Activated CD4-positive, CD25-positive, alpha-beta regulatory T cell treated with anti-CD3 and anti-CD28 coated beads, Interleukin-2, amount 50 U/mL, for 72 hours (primary cell): ENCODE measurements at places on chromosomes 6 and 20.
A peak's percentile ranks its signal among the peaks of the same experiment; 100 is the strongest.

- no peak for DNase-seq
These were observed 19.3 kb downstream of the ZNF217 start for GRCh38 chr20:53574259-53574789.

- DNase-seq = peak; percentile 91
These were observed at the start of gene BCAS4 for GRCh38 chr20:50794846-50795634. Gene BCAS4 (plus strand): TSS chr20:50795061. CDS start chr20:50795084, 23 bp downstream.

GRCh38 chr6:126063512-126064146 lies 77.3 kb downstream of the TRMT11 start:
- no peak for DNase-seq

GRCh38 chr20:61507778-61508177 lies 255.7 kb downstream of the CDH4 start:
- DNase-seq = no peak

GRCh38 chr6:84033523-84034451 lies at the start of gene MRAP2:
Gene MRAP2 (plus strand): TSS chr6:84033772. CDS start chr6:84055319, 21,547 bp downstream.
- DNase-seq = no peak

DNA sequence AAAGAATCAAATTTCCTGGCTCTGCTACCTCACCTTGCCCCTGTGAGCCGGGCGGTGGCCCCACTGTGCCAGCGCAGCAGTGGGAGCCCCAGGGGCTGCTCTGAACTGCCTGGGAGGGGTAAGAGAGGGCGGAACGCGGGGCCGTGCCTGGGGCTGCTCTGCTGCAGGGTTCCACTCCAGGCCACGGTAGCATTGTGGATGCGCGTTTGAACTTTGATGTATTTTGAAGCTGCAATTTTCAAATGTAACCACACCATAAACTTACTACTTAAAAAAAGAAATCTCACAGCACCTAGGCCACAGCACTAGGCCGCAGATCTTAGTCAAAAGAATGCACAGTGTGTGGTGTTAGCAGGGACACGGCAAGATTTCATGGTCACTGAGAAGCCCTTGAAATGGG lies 57.5 kb downstream of the PRDM1 start:
- DNase-seq = no peak

- DNase-seq = no peak
These were observed 145.9 kb downstream of the CDC5L start for GRCh38 chr6:44533421-44533820.

DNA sequence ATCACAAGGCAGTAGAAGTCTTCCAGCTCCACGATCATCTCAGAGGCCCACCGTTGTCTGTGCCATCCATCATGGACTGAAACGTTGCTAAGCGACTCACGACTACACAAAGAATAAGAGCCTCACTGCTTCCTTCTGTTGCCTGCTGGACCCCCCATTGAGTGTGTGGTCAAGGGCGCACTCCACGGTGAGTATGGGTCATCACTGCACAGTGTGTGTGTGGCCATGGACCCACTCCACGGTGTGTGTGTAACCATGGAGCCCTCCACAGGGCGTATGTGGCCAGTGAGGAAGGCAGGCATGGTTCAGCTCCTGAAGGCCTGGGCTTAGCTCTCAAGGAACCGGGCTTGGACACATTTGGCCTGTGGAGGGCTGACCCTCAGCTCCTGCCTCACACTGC lies 123.4 kb upstream of the AFDN start:
- DNase-seq = no peak

GRCh38 chr6:150537893-150538292 lies 61.8 kb upstream of the PLEKHG1 start:
- no peak for DNase-seq

DNA sequence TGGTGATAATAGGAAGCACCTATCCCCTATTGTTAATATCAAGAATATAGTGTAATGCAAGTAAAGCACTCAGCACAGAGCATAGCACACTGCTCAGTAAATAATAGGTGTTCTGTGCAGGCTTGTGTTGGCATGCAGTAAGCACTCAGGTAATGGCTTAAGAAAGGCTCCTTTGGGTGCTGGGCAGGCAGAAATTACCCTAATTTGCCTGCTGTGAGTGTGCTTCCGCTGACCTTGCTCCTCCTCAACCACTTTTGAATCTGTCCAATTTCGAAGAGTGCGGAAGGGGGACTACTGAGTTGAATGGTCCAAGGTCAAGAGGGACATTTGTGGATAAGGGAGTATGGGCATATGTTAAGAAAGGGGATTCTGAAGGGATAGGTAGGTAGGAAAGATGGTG lies 15.4 kb downstream of the SRSF3 start:
- no peak for DNase-seq

DNA sequence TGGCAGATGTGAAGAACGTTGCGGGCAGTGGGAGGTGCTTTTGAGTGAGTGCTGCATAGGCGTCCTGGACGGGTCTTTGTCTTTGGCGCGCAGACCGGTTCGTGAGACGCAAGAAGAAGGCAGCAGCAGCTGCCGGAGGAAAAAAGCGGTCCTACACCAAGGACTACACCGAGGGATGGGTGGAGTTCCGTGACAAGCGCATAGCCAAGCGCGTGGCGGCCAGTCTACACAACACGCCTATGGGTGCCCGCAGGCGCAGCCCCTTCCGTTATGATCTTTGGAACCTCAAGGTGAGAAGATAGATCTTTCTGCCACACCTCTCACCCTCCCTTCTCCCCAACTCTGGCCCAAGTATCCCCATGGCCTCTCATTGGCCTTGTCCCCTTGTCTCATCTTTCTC lies 1.1 kb downstream of the ABT1 start:
- no peak for DNase-seq

DNA sequence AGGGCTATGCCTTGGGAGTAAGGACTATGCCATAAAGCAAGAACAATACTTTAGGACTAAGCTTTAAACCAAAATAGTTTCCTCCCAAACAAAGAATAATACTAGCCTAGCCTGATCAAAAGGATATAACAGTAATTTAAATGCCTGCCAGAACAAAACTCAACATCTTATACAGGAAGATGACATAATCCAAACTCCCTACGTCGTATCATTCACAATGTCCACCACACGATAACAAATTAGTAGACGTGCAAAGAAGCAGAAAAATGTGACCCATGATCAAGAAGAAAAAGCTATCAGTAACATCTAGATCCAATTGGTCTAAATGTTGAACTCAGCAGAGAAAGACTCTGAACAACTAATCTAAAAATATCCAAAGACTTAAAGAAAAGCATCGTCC lies 65.8 kb downstream of the RSPH3 start:
- no peak for DNase-seq

- DNase-seq = no peak
These were observed 345.6 kb downstream of the CDC5L start for GRCh38 chr6:44733126-44733525.

GRCh38 chr20:41078329-41078728 lies 49.7 kb downstream of the TOP1 start:
- no peak for DNase-seq

DNA sequence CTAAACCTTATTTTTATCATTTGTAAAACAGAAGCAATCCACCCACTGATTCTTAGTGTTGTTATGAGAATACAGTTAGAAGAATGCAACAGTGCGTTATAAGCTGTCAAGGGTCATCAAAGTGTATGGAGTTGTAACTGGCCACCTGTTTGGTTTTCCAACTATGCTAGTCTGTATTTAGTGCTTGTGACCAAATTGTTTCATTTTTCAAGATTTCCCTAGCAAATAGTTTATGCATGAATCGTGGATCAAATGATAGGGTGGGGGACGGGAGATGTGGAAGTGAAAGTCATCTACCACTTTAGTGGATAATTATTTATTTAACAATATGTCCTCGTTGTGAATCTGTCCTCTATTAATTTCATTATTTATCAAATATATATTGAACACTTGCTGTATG lies 175.4 kb upstream of the HDDC2 start:
- DNase-seq = no peak
